Astrocyte of the spinal cord (primary cell): ENCODE measurements at places on chromosomes 7 and 10.

GRCh38 chr10:102941401-102941800 is 23.3 kb downstream of the CNNM2 start:
- DNase-seq, result no peak

GRCh38 chr7:102008535-102009262 is 191.3 kb downstream of the CUX1 start:
- no peak for DNase-seq

DNA sequence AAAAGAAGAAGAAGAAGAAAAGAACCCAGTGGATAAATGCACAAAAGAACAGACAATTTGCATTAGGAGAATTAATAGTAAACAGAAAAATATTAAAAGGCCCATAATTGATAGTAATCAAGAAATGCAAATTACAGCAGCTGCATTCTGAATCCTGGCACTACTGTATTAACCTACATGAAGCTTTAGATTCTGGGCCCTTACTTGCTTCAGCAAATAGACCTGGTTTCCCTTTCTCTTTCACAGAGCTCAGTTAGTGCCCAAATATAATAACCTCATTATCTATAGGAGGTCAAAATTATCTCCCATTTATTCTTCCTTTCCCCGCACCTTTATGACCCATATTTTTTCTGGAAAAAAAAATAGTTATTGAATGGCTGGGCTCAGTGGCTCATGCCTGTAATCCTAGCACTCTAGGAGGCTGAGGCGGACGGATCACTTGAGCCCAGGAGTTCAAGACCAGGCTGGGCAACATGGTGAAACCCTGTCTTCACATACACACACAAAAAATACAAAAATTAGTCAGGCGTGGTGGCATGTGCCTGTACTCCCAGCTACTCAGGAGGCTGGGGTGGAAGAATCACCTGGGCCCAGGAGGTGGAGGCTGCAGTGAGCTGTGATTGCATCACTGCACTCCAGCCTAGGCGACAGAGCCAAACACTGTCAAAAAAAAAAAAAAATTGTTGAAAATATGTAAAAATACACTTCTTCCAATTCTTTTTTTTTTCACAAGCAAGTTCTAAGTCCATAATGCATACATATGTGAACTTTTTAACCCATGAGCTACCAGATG is 36.0 kb upstream of the PIK3AP1 start:
- DNase-seq, result no peak

- no peak for DNase-seq
Observed at GRCh38 chr10:74194999-74195398, 44.0 kb downstream of the ADK start.

- DNase-seq, result peak; percentile 73
Observed at GRCh38 chr7:22387583-22387982, 30.6 kb upstream of the RAPGEF5 start.

DNA sequence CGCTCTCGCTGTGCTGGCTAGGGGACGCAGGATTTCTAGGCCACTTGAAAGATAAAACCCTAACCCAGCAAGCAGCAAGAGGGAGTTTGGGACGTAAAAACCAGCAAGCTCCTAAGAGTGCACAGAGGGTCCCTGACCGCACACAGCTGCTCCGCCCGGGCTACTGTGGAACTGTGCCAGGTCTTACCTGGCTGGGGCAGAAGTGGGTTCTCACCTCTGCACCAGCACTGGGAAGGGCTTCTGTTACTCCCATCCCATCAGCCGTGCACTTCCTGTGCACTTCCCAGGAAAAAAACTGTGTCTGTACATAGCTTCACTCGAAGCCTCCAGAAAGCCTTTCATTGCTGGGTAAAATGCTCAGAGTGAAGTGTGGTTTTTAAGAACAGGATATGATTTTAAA is 45.9 kb upstream of the PTF1A start:
- DNase-seq, result no peak

DNA sequence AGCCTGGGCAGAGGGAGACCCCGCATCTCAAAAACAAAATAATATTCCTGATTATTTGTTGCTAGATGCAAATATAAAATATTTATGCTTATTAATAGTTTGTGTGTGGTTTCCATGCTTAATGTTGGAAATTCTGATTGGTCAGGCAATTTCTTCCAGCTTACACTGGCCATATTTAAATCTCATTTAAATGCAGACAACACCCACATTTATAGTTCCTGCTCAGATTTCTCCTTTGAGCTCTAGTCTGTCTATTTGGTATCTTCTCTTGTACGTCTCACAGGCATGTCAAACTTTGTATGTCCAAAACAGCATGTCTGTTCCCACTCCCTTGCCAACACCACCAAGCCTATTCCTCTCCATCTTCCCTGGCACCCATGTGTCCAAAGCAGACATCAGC is 52.5 kb downstream of the FKBP9 start:
- DNase-seq, result no peak

GRCh38 chr10:102948176-102948575 is 30.1 kb downstream of the CNNM2 start:
- DNase-seq, result no peak

DNA sequence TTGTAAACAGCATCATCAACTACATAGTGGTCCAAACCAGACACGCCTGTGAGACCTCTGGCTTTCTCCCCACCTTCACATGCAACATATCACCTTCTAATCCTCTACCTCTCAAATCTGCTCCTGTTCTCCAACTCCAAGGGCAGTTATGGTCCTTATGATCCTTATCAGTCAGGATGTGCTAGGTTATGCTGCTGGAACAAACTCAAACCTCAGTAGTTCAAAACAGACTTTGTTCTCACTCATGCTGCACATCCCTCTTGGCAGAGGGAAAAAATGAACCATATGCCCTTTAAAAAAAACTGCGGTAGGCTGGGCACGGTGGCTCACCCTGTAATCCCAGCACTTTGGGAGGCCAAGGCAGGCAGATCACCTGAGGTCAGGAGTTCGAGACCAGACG is 76.1 kb downstream of the RNF216 start:
- DNase-seq, result no peak

- peak; percentile 91 for DNase-seq
Observed at GRCh38 chr10:18005781-18006456, 54.2 kb downstream of the SLC39A12 start.

GRCh38 chr10:112687647-112688046 is 240.6 kb downstream of the VTI1A start:
- peak; percentile 23 for DNase-seq

DNA sequence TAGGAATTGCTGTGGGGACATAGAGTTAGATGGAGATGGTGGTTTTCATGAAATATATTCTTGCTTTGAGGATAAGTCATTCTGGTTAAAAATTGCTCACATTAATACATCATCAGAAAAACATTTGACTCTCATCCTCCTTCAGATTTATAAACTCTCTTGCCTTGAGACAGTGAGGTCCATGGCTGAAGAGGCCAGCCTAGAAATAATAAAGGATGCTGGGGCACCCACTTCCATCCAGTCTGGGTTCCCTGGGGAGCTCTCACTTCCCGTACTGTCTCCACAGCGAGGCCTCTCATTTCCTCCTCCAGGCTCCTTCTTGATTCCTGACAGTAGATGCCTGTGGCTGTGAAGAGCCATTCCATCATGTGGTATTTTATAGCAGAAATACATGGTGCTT is 73.3 kb upstream of the PRKG1 start:
- no peak for DNase-seq

- no peak for DNase-seq
Observed at GRCh38 chr10:8115618-8115980, 61.1 kb downstream of the GATA3 start.

GRCh38 chr10:124123156-124123555 is 29.8 kb upstream of the CHST15 start:
- DNase-seq, result peak; percentile 9

- no peak for DNase-seq
Observed at GRCh38 chr10:87715552-87716347, 56.1 kb downstream of the PAPSS2 start.

- DNase-seq, result no peak
Observed at GRCh38 chr10:88162852-88163251, 299.4 kb downstream of the PTEN start.

DNA sequence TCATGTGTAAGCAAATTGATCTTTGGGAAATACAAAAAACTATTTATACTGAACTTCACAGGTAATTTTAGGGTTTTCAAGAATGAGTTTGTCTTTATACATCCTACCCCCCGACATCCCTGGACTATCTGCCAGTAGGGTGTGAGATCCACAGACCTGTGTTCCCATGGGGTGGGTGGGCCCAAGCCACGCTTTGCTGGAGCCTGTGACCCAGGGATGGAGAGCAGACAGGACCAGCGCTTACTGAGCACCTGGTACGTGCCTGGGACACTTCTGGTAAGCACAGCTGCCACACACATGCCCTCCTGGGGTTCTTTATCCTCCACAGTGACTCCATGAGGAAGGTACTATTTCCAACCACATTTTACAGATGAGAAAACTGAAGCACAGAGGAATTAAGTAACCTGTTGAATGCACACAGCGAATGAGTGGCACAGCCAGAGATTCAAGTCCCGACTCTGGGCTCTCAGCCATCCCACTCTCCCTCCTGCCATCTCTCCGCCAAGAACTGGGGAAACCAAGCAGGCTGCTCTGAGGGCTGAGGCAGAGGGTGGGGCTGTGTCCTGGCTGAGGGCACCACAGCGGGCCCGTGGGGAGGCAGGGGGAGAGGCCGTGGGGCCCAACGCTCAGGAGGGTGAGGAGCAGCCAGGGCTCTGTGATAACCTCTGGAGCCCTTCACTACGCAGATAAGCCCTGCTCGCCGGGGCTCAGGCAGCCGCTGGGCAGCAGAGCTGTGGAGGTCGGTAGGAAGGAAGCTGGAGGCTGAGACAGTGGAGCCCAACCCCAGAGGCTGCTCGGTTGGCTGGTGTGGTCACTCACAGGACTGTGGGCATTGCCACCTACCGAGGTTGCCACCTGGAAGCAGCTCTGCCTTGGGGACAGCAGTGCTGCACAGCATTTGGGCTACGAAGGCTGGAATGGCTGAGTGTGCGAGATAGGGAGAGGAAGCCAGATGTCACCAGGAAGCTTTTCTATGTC is 124.2 kb downstream of the ARHGAP22 start:
- DNase-seq, result no peak

GRCh38 chr7:105637755-105638154 is 56.5 kb upstream of the EFCAB10 start:
- DNase-seq, result no peak

- no peak for DNase-seq
Observed at GRCh38 chr10:44990302-44990655, 10.4 kb upstream of the ZNF22 start.

DNA sequence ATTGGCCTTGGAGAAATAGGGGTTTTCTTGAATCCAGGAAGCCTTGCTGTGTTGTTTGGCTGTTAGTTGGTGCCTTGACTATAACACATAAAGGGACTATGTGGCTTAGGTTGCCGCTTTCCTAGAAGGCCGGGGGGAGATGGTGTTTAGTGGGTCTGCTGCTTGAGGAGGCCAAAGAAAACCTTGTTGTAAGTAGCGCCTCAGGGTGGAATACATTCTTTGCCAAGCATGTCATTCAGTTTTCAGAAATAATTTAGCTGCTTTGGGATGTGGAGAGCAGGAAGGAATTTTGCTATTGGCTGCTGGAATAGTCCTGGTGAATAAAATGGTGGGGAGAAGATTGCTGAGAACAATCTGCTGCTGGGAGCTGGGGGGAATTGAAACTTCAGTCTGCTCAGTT is 132.9 kb upstream of the WNT16 start:
- peak; percentile 27 for DNase-seq

- DNase-seq, result no peak
Observed at GRCh38 chr10:131579251-131580071, 267.9 kb upstream of the TCERG1L start.

DNA sequence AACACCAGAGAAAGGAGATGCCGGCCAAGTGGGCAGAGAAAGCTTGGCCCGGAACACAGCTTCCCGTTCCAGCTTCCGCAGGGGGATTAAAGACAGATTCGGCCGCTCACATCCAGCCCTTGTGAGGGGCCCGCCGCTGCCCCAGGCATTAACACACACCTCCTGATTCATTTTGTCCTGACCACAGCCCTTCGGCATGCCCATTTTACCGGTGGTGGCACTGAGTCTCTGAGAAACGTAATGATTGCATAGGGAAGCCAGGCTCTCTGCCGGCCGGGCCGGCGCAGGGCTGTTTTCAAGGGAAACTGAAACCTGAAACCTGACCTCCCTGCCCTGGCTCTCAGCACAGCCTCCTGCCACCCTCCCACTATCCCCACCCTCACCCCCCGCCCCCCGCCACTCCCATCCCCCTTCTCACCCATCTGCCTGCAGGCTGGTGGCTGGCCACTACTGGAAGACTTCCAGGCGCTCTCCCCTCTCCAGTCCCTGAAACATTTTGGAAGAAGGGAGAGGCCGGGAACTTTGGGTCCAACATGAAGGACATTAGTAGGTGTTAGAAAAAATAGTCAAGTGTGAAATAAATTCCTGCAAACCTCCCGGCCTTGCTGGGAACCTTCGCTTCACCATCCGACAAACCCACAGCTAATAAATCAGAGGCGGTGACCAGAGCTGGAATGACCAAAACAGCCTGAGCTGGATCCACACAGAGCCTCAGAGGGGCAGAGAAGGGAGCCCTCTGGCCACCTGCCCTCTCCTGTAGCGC is 83.5 kb upstream of the CUX1 start:
- peak; percentile 38 for DNase-seq

GRCh38 chr7:98136423-98136822 is 29.8 kb downstream of the LMTK2 start:
- no peak for DNase-seq

DNA sequence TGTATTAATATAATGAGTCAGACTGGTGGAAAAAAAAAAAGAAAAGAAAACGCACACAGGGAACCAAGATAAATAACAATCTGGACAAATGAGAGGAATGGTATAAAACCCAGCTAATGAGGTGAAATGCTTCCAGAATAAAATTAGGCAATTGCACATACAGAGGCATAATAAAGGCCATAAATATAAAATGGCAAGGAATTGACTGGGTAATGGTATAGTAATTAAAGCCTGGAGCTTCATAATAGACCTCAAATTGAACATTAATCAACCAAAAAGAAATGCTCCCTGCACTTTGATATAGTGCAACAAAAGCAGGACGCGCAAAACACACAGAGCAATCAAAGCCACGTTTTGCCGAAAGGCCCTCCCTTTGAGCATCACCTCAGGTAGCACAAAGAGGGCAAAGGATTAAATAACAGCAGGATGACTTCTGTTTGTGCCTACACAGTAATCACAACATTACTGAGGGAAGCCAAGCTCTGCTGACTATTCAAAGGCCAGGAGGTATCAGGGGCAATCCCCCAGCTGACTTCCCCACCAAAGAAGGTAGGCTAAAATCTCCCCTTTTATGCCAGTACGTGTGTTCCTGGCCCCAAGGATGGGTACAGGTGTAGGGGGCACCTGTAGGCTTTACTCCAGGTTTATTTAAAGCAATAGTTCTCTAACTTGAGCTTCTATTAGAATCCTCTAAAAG is 343.7 kb downstream of the ELMO1 start:
- DNase-seq, result no peak

- DNase-seq, result no peak
Observed at GRCh38 chr7:32092346-32092745, 22.1 kb upstream of the PDE1C start.

GRCh38 chr10:24331457-24331856 is 122.5 kb downstream of the KIAA1217 start:
- peak; percentile 58 for DNase-seq

- no peak for DNase-seq
Observed at GRCh38 chr10:76122056-76122455, 690.6 kb downstream of the LRMDA start.
